ENCODE measurements at places on chromosomes 3 and 15. TPM values are rescaled to one million over a fixed set of nuclear protein-coding genes. Genes with fewer than 3 reads are reported as not detected.
A peak's percentile ranks its signal among the peaks of the same experiment; 100 is the strongest.

DNA sequence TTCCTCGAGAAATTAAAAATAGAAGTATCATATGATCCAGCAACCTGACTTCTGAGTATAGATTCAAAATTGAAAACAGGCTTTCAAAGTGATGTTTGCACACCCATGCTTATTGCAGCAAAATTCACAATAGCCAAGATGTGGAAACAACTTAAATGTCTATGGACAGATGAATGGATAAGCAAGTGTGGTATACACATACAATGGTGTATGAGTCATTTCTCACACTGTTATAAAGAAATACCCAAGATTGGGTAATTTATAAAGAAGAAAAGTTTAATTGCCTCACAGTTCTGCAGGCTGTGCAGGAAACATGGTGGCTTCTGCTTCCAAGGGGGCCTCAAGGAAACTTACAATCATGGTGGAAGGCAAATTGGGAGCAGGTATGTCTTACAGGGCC lies 100.8 kb downstream of the KLF13 start:
- DNase-seq = peak; percentile 44

MCTP2 gene
- total RNA-seq = 14.8 TPM

IL16 gene
- total RNA-seq = 0.69 TPM

NAALADL2 gene
- 6.0 TPM for total RNA-seq

DNA sequence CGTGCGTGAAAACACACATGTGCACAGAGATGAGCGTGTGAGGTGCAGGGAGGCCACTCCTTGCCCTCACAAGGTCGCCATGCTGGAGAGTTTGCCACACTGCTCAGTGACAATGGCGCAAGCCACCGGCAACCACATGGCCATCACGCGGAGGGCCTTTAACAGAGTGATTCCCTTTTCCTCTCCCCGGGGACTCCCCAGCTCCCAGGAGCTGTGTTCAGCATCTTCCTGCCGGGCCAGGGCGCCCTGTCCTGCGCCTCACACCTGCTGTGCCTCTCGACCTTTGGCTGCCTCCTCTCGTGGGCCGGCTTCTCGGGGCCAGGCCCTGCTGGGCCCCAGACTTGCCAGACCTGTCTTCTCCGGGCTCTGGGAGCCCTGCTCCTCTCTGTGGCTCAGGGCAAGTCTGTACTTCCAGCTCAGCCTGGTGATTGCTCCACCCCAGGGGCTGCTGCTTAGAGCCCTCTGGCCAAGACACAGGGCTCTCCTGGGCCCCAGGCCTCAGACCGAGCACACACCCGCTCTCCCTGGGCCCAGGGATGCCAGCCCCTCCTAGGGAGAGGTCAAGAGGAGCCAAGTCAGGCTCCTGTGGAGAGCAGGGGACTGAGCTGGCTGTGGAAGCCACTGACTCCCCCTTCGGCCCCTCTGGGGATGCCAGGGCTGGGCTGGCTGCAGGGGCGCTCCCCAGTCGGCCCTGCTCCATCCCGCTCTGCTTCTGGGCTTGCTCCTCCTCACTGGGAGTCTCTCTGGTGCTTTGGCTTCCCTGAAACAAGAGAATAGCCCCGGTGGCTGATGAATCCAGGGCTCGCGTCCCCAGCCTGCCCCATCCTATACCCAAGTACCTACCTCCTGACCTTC lies 5.6 kb downstream of the CCDC9B start:
- DNase-seq = no peak

GRCh38 chr3:97992547-97993173 lies 20.4 kb upstream of the RIOX2 start:
- no peak for DNase-seq

LRRIQ4 gene
- total RNA-seq = 0.17 TPM

ZDHHC19 gene
- not detected for total RNA-seq

- DNase-seq = no peak
Measured at GRCh38 chr15:68812597-68813431, 7.9 kb downstream of the ANP32A start.

TM6SF1 gene
- total RNA-seq = not detected

DNA sequence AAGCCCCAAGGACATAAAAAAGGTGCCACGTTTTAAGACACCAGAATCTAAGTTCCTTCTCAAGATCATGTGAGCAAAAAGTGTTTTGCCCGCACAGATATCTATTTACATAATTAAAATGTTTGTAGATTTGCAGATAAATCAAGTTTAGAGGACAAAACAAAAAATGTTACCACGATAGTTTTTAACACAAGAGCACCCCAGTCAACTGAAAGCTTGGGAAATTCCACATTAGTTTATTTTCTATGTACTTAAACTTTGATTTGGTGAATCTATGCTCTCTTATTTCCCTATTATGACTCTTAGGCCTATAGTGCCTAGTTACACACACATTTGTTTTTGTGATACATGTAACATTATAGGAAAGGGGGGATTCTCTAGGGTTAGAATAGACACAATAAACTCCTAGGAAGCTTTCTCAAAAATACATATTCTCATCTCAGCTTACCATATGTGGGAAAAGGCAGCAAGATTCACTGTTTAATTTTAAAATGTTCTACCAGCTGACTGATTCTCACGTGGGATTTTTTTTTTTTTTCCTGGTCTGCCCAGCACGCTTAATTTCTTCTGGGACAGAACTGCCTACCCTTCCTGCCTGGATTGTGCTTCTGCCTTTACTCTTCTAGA lies 8.4 kb upstream of the LEKR1 start:
- DNase-seq = peak; percentile 59

SH2D7 gene
- not detected for total RNA-seq

ROBO2 gene
- total RNA-seq = 1.1 TPM

GRCh38 chr3:132963786-132964185 lies 74.4 kb upstream of the TMEM108 start:
- DNase-seq = no peak

MME gene
- 7.3 TPM for total RNA-seq

MED12L gene
- total RNA-seq = 0.30 TPM

DNA sequence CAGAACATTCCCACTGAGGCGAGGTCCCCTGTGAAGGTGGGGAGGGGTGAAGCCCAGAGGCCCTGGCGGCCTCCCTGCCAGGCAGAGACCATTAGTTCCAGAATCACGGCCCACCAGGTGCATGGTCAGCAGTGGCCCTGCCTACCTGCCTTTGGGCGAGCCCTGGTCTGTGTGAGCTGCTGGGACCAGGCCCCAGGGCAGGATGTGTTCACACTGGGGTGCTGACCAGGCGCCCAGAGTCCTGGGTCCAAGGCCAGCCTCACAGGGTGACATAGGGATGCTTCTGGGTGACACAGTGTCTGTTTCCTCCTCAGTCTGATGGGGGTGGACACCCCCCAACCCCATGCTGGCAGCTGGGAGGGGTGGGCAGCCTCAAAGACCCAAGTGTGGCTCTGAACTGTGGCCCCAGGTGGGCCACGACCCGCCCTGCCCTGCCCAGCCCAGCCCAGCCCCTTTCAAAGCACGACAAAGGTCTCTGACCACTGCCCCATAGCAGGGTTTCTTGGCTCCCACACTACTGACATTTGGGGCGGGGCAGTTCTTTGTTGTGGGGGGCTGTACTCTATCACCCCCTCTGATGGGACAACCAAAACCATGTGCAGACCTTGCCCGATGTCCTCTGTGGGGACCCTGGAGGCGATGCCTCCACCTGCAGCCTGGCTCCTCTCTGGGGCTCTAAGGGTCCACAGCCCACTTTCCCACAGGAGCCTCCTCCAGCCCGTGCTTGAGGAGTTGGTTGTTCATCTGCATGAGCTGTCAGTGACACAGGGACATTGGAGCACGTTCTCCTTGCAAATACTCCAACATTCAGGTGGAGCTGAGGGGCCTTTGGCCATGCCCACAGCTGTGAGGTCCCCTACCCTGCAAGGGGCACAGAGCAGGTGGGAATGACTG lies 44.8 kb upstream of the SLC41A3 start:
- no peak for DNase-seq

GRCh38 chr3:152254041-152254440 lies 14.7 kb upstream of the MBNL1 start:
- no peak for DNase-seq

GRCh38 chr3:53534676-53535400 lies 40.4 kb downstream of the CACNA1D start:
- DNase-seq = no peak

CDHR4 gene
- not detected for total RNA-seq

DNA sequence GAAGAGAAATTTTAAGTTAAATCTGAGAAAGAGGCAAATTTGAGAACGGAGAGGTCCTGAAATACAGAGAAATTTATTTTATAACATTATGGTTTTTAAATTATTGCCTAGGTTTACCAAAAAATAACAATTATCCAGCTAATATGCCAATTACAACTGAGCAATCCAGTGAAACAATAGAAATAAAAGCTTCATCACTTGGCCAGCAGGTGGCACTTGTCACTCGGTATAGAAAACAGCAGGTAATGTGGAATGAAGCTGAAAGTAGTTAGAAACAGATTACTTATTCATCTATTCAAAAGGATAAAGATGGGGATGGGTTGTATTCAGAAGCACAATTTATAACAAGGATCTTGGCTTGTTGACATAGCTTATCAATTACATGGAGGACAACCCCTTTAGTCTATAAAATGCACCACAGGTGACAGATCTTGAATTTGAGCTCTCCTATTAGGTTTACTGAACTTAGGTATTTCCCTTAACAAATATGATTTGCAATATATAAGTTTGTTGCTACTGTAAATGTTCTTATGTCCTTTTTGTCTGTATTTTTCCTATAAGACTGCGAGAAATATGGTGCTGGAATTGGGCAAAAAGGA lies 70.1 kb upstream of the GUCA1C start:
- peak; percentile 63 for DNase-seq

EPHB3 gene
- total RNA-seq = 0.17 TPM

DNA sequence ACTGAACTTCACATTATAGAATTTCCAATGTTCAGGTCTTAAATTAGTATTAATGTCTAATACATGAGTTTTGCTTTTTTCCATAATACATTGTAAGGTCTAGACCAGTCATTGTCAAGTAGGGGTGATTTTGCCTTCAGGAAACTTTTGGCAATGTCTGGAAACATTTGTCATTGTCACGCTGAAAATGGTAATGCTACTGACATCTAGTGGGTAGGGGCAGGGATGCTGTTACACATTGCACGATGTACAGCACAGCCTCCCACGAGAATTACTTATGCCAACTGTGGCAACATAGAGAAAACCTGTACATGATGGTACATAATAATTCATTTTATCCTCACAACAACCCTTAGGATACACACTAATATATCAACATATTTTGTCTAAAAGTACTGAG lies 384.1 kb downstream of the CADM2 start:
- DNase-seq = no peak

DNA sequence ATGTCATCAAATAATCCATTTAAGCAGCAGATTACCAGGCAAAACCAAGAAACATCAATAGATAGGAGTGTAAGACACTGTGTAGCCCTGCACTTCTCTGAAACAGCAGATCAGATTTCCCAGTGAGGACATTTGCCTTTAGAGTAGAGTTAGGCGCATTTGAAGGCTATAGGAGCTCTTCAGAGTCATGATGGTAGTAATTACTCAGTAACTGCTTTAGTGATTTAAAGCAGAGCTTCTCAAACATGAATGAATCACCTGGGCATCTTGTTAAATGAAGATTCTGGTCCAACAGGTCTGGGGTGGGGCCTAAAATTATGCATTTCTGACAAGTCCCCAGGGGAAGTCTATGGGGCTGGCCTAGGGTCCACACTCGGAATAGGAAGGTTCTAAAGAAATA lies 36.9 kb downstream of the THRB start:
- DNase-seq = no peak

DNA sequence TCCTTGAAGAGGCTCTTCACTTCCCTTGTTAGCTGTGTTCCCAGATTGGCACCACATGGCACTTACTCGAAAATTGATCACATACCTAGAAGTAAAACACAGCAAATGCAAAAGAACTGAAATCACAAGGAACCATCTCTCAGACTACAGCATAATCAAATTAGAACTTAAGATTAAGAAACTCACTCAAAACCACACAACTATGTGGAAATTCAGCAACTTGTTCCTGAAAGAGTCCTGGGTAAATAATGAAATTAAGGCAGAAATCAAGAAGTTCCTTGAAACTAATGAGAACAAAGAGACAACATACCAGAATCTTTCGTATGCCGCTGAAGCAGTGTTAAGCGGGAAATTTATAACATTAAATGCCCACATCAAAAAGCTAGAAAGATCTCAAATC lies 566.3 kb upstream of the TGFBR2 start:
- no peak for DNase-seq

DNA sequence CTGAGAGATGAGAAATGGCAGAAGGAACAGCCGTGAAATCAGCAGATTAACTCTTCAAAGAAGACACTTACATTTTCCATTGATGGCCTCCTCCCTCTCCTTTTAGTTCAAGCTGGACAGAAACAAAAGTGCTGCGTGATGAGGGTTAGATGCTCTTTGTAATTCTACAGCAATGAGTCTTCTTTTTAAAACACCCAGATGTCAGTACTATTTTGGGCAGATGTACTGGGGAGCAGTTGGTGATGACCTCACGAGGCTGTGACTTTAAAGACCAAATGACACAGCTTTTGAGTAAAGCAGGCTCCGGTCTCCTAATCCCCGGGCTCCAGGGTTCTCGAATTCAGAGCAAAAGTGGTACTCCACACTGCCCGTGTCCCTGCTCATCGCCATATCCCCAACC lies 198.2 kb downstream of the SLCO3A1 start:
- DNase-seq = no peak

AP3B2 gene
- 0.17 TPM for total RNA-seq

DNA sequence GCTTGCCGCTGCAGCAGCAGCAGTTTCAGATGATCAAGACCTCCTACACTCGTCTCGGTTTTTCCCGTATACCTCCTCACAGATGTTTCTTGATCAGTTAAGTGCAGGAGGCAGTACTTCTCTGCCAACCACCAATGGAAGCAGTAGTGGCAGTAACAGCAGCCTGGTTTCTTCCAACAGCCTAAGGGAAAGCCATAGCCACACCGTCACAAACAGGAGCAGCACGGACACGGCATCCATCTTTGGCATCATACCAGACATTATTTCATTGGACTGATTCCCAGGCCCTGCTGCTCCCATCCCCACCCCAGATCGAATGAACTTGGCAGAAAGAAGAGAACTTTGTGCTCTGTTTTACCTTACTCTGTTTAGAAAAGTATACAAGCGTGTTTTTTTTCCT lies 17.6 kb downstream of the CALML4 start:
- DNase-seq = no peak

GRCh38 chr15:67955252-67955651 lies 98.9 kb upstream of the PIAS1 start:
- DNase-seq = no peak

- DNase-seq = no peak
Measured at GRCh38 chr15:70426096-70426821, 328.5 kb upstream of the TLE3 start.

GRCh38 chr3:144744473-144744872 lies 772.9 kb downstream of the DIPK2A start:
- DNase-seq = no peak

LRRN1 gene
- 3.3 TPM for total RNA-seq

Data from renal cortical epithelial cell (primary cell).